ENCODE measurements at places on chromosomes 5 and 9. TPM values are rescaled to one million over a fixed set of nuclear protein-coding genes. Genes with fewer than 3 reads are reported as not detected.
A peak's percentile ranks its signal among the peaks of the same experiment; 100 is the strongest.

DNA sequence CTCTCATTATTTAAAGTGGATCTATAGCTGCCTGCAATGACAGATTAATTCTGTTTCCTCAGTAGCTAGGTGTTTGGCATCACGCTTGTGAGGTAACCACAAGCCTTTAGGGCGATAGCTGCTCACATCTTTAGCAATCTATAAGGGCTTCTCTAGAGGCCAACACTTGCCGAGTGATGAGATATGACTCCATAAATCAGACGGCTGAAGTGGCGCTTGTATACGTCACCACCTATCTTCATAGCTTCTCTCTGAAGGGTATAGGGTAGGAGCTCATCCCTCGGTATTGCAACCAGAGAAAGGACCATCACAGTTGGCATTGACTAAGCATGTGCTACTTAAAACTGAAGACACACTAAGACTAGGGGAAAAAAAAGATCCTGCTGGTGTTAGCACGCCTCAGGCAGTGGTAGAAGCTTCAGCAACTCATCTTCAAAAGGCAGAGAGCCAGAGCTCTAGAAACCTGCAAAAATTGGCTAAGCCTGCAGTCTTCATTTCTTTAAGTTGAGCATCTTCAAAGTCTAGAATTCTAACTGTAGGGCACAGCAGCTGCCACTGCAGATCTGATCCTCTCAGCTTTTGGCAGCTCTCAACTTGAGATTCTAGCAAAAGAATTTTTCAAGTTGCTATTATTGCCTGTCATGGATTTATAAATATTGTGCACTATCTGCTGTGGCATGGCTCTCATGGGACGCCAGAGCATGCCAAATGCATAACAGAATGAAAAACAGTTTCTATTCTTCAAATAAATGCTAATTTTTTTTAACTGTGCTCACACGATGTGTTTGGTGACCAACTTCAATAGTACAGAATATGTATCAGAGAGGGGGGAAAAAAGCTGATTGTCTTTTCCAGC, 37.5 kb downstream of the PSMB7 start:
- H3K27ac ChIP-seq, result no peak overlapping the region
- no peak for DNase-seq
- peaks cover 24% of the 10 kb centered on the region for H3K36me3 ChIP-seq
- H3K27me3 ChIP-seq, result no peaks in the 10 kb centered on the region
- no peak overlapping the region for H3K4me3 ChIP-seq

DNA sequence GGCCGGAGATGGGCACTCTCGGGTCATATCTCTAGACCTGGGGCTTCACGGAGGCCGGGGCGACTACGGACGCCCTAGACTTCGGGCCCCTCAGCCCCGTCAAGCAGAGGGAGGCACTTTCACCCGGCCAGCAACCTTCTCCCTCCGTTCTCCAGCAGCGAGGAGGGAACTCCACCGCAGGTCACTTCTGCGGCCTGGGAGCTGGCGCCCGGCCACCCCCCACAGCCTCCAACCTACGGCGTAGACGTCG, 201 bp downstream of the DOLK start:
- peaks cover 27% of the 10 kb centered on the region for H3K36me3 ChIP-seq
- no peaks in the 10 kb centered on the region for H3K27me3 ChIP-seq
- DNase-seq, result no peak
- H3K4me1 ChIP-seq, result peaks cover 20% of the 10 kb centered on the region
- H3K4me3 ChIP-seq, result peak overlapping the region; percentile 96
- peak overlapping the region; percentile 100 for H3K27ac ChIP-seq

GRCh38 chr5:109318455-109319108, 91.2 kb downstream of the PJA2 start:
- no peak overlapping the region for H3K4me3 ChIP-seq
- H3K27ac ChIP-seq, result no peak overlapping the region
- DNase-seq, result no peak
- no peaks in the 10 kb centered on the region for H3K27me3 ChIP-seq
- H3K4me1 ChIP-seq, result peaks cover 8% of the 10 kb centered on the region

DNA sequence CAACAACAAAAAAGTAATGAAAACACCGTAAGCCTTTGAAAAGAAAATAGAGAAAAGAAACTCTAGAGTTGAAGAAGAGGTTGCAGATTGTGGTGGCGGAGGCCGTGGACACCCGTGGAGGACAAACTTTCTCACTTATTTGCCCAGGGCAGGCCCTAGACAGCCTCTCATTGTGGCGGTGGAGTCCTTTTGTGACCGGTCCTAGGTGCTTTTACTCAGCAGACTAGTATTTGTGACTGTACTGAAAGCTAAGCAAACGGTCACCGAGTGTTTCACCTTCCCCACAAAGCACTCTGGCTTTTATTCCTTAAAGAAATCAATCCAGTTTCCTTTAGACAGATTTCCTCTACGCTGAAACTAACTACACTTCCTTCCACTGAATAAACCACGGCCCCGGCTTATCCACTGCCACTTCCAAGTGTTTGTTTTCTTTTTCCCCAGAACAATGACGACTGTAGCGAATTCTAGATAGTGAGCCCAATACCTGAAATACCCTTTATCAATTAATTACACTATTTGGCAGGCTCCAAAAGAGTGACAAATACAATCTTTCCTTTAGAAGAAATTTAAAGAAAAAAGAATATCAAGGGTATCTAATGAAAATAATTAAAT, 210.2 kb upstream of the TARS1 start:
- peaks cover 10% of the 10 kb centered on the region for H3K4me1 ChIP-seq
- H3K27me3 ChIP-seq, result no peaks in the 10 kb centered on the region
- no peak overlapping the region for H3K4me3 ChIP-seq
- H3K36me3 ChIP-seq, result no peaks in the 10 kb centered on the region
- no peak overlapping the region for H3K27ac ChIP-seq
- DNase-seq, result no peak

DNA sequence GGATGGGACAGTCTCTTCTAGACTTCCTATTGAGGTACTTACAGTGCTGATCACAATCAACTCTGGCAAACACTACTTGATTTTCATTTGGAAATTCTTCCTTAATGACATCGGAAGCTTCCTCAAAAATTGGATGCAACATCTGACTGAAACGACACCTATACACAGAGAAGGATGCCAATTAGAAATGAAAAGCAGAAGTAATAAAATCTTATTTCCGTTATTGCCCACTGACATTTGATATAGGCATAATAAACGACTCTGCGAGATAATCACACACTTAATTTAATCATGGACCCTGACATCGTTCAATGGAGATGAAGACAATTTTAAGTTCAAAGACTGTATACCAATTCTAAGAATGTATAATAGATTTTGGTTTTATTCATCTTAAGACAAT, 46.4 kb downstream of the ERP44 start:
- H3K36me3 ChIP-seq, result no peaks in the 10 kb centered on the region
- H3K27me3 ChIP-seq, result no peaks in the 10 kb centered on the region
- no peak overlapping the region for H3K27ac ChIP-seq
- no peak overlapping the region for H3K4me3 ChIP-seq

The LECT2 gene
- not detected for total RNA-seq

The ACER2 gene
- 3.0 TPM for total RNA-seq

- peaks cover 55% of the 10 kb centered on the region for H3K4me1 ChIP-seq
- H3K36me3 ChIP-seq, result no peaks in the 10 kb centered on the region
- peak overlapping the region; percentile 62 for H3K4me3 ChIP-seq
These were observed 12.9 kb downstream of the ITGA1 start for GRCh38 chr5:52800394-52801213.

- no peaks in the 10 kb centered on the region for H3K4me1 ChIP-seq
- no peaks in the 10 kb centered on the region for H3K36me3 ChIP-seq
- no peak overlapping the region for H3K4me3 ChIP-seq
- no peak for DNase-seq
These were observed 446.9 kb upstream of the CLINT1 start for GRCh38 chr5:158305861-158306260.

The ANKRD18A gene
- not detected for total RNA-seq

- H3K4me3 ChIP-seq, result no peak overlapping the region
- no peaks in the 10 kb centered on the region for H3K27me3 ChIP-seq
- no peak overlapping the region for H3K27ac ChIP-seq
- H3K36me3 ChIP-seq, result no peaks in the 10 kb centered on the region
These were observed 430.8 kb downstream of the SEMA5A start for GRCh38 chr5:9115093-9115492.

GRCh38 chr5:176157656-176158055, 80.6 kb upstream of the SIMC1 start:
- peaks cover 11% of the 10 kb centered on the region for H3K27me3 ChIP-seq
- no peaks in the 10 kb centered on the region for H3K36me3 ChIP-seq
- H3K4me3 ChIP-seq, result no peak overlapping the region
- no peak overlapping the region for H3K27ac ChIP-seq
- no peaks in the 10 kb centered on the region for H3K4me1 ChIP-seq

The GTF3C5 gene
- total RNA-seq, result 55.3 TPM

DNA sequence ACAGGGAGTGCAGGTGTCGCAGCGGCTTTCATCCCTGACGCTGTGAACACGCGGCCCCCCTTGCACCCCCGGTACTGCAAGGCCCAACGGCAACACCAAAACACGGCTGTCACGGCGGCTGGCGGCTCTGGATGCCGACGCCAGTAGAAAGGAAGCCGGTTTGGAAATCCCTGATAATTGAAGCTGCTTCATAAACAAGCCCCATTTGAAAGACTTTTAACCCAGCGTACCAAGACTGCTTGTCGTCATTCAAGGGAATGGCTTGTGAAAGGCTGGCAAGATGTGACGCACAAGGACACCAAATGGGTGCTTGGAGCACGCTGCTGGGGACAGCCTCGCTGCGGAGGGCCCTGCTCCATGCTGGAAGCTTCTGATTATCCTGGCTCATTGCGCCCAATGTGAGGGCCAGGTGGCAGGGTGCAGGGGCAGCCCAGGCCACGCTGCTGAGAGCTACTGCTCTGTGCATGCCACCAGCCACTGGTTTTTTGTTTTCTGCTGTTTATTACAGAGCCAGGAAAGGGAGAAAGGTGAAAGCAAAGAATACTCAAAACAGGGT, 63.1 kb downstream of the GTF3C4 start:
- H3K27me3 ChIP-seq, result no peaks in the 10 kb centered on the region
- H3K4me1 ChIP-seq, result no peaks in the 10 kb centered on the region
- H3K4me3 ChIP-seq, result no peak overlapping the region
- no peak for DNase-seq

GRCh38 chr9:115425601-115426000, 307.6 kb upstream of the TNC start:
- DNase-seq, result no peak
- H3K4me1 ChIP-seq, result no peaks in the 10 kb centered on the region
- H3K4me3 ChIP-seq, result no peak overlapping the region
- no peak overlapping the region for H3K27ac ChIP-seq
- H3K36me3 ChIP-seq, result no peaks in the 10 kb centered on the region
- no peaks in the 10 kb centered on the region for H3K27me3 ChIP-seq

DNA sequence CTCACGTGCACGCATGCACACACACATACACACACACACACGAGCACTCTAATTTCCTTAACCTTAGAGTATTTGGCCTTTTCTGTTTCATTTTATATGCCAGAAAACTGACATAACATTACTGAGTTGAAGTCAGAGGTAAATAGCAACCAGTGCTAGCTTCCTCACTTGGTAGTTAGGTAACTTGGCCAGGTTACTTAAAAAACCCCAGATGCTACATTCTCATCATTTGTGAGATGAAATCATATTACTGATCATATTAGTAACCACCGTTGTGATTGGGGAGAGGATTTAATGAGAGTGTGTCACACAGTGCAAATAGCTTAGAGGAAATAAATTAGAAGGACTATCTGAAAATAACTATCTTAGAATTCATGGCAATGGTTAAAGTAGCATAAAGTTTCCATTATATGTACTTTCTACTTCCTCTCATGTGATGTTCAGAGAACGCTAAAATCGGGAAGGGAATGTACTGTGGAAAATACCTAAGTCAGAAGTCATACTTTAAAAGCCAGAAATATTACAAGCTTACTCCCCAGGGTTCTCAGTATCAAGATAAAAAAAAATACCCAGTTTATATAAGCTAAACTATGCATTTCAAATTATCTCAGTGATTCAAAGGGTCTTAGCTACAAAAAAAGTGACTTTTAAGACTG, 120.5 kb downstream of the TUSC1 start:
- H3K27ac ChIP-seq, result no peak overlapping the region
- no peaks in the 10 kb centered on the region for H3K27me3 ChIP-seq
- no peaks in the 10 kb centered on the region for H3K4me1 ChIP-seq
- H3K36me3 ChIP-seq, result no peaks in the 10 kb centered on the region
- H3K4me3 ChIP-seq, result no peak overlapping the region
- no peak for DNase-seq

The OTP gene
- not detected for total RNA-seq

GRCh38 chr5:149938791-149939358, 5.7 kb downstream of the PDE6A start:
- no peaks in the 10 kb centered on the region for H3K27me3 ChIP-seq
- H3K4me3 ChIP-seq, result no peak overlapping the region
- no peaks in the 10 kb centered on the region for H3K36me3 ChIP-seq
- peak overlapping the region; percentile 31 for H3K27ac ChIP-seq
- peaks cover 11% of the 10 kb centered on the region for H3K4me1 ChIP-seq

DNA sequence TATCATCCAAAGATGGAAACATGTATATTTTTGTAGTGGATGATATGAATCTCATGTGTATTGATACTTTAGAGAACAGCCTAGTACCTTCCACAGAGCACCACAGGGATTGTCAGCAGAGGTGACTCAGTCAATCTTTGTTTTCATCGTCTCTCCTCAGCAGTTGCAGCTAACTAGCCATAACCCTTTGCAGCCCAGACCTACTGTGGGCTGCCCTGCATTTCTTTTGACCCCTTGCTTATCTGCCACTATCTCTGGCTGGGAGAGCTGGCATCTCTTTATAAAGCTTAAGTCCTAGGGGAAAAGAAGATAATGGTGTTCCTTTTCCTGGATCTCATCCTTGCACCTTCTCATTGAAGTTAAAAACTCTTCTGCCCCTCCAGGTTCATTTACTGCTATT, 28.7 kb downstream of the HMGCR start:
- no peaks in the 10 kb centered on the region for H3K36me3 ChIP-seq
- no peak overlapping the region for H3K27ac ChIP-seq
- H3K27me3 ChIP-seq, result no peaks in the 10 kb centered on the region
- DNase-seq, result no peak
- peaks cover 6% of the 10 kb centered on the region for H3K4me1 ChIP-seq

GRCh38 chr5:151065609-151066008, 15.2 kb downstream of the TNIP1 start:
- no peak for DNase-seq
- no peaks in the 10 kb centered on the region for H3K36me3 ChIP-seq
- H3K27ac ChIP-seq, result peak overlapping the region; percentile 90
- no peak overlapping the region for H3K4me3 ChIP-seq

The COL23A1 gene
- 0.97 TPM for total RNA-seq

The PFN3 gene
- not detected for total RNA-seq

DNA sequence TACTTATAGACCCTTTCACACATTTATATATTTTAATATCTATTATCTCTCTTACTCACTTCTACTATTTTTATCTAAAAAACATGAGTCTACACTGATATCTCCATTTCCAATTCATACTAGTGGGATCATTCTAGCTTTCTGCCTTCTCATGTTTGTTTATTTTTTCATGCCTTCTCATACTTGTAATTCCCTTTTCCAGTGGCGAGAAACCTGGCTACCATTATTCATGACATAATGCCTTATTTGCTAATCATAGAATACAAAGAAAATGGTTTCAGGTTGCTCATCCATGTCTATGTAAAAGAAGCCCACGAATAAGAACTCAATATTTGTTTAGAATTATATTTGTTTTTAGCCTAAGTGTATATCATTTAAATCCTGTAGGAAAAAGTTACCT, 232.7 kb upstream of the ACTBL2 start:
- H3K4me3 ChIP-seq, result no peak overlapping the region
- H3K27ac ChIP-seq, result no peak overlapping the region
- H3K27me3 ChIP-seq, result no peaks in the 10 kb centered on the region
- H3K4me1 ChIP-seq, result no peaks in the 10 kb centered on the region
- H3K36me3 ChIP-seq, result no peaks in the 10 kb centered on the region
- DNase-seq, result no peak

The PAX5 gene
- total RNA-seq, result not detected

GRCh38 chr5:30749971-30750370, 443.5 kb upstream of the CDH6 start:
- no peaks in the 10 kb centered on the region for H3K36me3 ChIP-seq
- DNase-seq, result no peak
- no peak overlapping the region for H3K27ac ChIP-seq
- no peak overlapping the region for H3K4me3 ChIP-seq
- no peaks in the 10 kb centered on the region for H3K4me1 ChIP-seq
- H3K27me3 ChIP-seq, result no peaks in the 10 kb centered on the region

The ANGPTL2 gene
- total RNA-seq, result 48.3 TPM

The CLTB gene
- total RNA-seq, result 304 TPM
